Mesothelial cell of epicardium (in vitro differentiated cells): ENCODE measurements at places on chromosomes 13 and 19.

GRCh38 chr13:75170311-75170710 is 311.7 kb downstream of the TBC1D4 start:
- DNase-seq = no peak

DNA sequence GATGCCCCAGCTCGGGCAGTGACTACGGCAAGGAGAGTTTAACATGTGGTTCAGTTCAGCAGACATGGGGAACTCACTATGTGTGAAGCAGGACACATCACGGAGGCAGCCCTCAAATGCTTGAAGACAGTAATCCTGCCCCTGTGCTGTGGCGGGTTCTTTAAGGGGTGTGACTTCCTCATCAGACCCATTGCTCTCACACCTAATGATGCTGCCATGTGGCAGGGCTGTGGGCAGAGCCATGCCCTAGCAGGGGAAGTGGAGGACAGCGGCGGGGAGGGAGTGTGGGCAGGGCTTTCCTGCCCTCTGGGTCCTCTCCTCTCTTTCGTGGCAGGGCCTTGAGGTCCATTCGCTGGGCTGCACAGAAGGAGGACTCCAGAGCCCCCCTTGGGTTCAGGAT is 131.1 kb upstream of the GJB6 start:
- DNase-seq = no peak

- no peak for DNase-seq
Observed at GRCh38 chr13:68050761-68051160, 820.6 kb upstream of the PCDH9 start.

DNA sequence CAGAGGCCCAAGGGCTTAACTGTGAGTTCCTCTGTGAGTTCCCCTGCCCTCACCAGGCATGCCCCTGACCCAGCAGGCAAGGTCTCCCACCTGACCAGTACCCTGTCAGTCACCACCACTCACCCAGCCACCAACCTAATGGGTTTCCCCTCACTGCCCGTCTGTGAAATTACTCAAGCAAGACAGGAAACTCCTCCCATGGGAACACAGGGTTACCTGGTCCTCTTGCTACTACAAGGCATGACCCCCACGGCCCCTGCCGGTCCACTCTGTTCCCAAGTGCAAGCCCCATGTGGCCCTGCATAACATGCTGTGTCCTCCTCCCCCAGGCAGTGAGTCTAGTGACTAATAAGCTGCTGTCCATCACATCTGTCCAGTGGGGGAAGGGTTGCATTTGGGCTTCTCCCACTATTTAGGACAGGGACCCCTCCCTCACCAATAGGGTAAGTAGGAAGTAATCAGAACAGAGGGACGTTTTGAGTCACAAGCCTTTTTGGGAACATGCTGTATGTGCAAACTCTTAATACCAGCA is 8.0 kb upstream of the DHRS12 start:
- no peak for DNase-seq

DNA sequence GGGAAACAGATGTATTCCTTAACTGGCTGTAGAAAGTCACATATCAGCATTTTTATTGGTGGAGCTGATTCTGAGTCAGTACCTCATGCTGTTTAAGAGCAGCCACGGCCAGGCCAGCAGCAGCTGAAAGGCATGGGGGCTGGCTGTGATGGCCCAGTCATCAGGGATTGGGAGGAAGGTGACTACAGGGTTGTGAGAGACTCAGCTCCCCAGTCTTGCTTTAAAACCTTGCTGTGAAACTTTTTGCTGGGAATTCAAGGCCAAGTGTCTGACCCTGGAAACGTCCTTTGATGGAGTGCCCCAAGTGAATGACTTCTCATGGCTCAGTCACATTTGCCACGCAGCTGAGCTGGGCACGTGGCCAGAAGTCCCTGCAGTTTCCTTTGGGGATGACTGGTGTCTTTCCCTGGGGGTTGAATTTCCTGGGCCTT is 39.1 kb upstream of the RNF113B start:
- DNase-seq = no peak

- no peak for DNase-seq
Observed at GRCh38 chr13:46288570-46289259, 77.0 kb downstream of the LRRC63 start.

GRCh38 chr13:105247830-105248229 is 1287.6 kb downstream of the EFNB2 start:
- DNase-seq = no peak

- no peak for DNase-seq
Observed at GRCh38 chr13:68026077-68026476, 795.9 kb upstream of the PCDH9 start.

- DNase-seq = no peak
Observed at GRCh38 chr13:47179321-47179720, 282.5 kb upstream of the HTR2A start.
